ENCODE measurements at places on chromosomes 16 and 17. TPM values are rescaled to one million over a fixed set of nuclear protein-coding genes. Genes with fewer than 3 reads are reported as not detected.

GRCh38 chr17:81931557-81932332 is 4.2 kb upstream of the MAFG start:
- ATAC-seq, result no peak

GRCh38 chr16:30030011-30030685 is 923 bp downstream of the TLCD3B start:
- no peak for ATAC-seq

DNA sequence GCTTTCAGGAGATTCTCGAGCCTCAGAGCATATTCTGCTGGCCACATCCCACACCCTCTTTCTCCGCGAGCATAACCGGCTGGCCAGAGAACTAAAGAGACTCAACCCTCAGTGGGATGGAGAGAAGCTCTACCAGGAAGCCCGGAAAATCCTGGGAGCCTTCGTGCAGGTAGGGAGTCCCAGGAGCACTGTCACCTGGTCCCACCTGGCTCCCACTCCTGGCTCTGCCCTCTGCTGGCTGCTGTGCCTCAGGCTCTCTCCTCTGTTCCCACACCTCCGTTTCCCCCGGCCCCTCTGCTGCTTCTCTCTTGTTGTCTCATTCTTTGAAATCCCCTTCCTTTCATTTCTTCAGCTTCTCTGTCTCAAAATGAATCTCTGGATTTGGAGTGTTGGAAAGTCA is 16.4 kb downstream of the LPO start:
- ATAC-seq, result no peak

KRT33B gene
- not detected for total RNA-seq

DNA sequence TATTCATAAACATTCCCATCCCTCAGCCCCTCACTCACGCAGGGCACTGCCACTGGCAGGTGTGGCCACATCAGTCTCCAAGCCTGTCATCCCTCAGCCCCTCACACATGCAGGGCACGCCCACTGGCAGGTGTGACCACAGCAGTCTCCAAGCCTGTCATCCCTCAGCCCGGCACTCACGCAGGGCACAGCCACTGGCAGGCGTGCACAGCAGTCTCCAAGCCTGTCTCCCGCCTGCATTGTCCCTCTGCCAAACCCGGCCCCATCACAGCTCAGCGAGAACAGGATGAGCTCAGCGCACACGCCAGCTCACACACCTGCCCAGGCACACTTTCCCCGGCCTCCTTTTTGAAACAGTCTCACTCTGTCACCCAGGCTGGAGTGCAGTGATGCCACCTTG is 11.4 kb upstream of the KREMEN2 start:
- ATAC-seq, result peak; percentile 82

DNA sequence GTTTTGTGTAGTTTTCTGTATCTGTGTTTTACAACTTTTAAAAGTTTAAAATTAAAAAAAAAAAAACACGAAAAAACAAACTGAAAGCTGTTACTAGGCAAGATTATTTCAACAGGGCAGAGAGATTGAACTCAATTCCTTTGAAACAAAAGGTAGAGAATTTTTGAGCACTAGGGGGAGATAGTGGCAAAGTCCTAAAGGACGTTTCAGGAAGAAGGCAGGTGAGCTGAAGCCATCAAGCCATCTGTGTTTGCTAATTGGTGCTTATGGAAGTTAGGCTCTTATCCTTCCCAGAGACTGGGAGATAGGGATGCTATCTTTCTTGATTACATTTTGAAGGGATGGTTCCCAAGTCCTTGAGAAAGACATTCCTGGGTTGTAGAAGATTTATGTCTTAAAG is 70.6 kb upstream of the CLEC3A start:
- ATAC-seq, result no peak

FOXN1 gene
- 14.8 TPM for total RNA-seq

GRCh38 chr17:21212826-21213637 is 929 bp downstream of the TMEM11 start:
- ATAC-seq, result no peak

- peak; percentile 62 for ATAC-seq
Observed at GRCh38 chr17:3888343-3889171, 4.3 kb downstream of the CAMKK1 start.

DNA sequence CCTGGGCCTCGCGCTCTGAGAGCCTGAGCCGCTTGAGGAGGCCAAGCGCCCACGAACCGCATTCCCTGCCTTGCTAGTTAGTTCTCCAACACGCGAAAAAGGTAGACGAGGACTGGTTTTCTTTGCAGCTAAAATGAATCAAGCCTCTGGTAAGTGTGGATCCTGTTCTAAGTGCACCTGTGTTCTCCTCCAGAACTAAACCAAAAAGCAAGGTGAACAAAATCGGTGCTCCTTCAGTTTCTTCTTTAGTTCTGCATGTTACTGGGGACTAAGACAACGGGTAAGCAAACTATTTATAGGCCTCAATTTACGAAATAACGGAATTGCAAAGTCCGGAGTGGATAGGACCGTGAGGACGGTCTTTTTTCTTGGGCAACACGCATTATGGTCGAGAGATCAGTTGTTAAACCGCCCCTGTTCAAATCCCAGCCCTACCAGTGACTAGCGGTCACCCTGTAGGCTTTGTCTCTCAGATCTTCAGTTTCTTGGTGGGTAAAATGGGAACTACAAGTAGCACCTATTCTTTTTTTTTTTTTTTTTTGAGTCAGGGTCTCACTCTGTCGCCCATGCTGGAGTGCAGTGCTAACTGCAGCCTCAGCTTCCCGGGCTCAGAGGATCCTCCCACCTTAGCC is 993 bp upstream of the ANKRD11 start:
- no peak for ATAC-seq

HOXB1 gene
- 0.24 TPM for total RNA-seq

Measured in esophagus mucosa (tissue), 1 donor.